SIG-M5 (cell line): ENCODE measurements at places on chromosomes 4 and X.

DNA sequence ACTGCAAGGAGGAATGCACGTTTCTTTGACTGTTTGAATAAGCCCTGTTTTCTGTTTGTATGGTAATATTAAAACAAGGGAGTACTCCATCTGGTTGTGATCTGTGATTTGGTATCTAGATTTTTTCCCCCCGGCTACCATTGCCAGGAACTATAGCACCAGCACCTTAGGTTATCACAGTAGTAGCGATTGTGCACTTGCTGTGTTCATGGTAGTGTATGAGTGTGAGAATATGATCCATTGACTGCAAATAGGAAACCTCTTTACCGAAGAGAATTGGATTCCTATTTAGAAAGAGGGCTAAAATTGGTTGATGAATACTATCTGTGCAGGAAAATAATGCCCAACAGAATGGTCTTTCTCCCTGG lies 69.9 kb downstream of the LARP7 start:
- no peak for DNase-seq

- no peak for DNase-seq
Measured at GRCh38 chrX:69618803-69619202, 2.9 kb downstream of the EDA start.

GRCh38 chrX:113457719-113458118 lies 617.1 kb upstream of the AMOT start:
- DNase-seq = no peak

GRCh38 chr4:1171311-1172227 lies 814 bp downstream of the SPON2 start:
- DNase-seq = no peak

- no peak for DNase-seq
Measured at GRCh38 chrX:13685126-13685763, 3.7 kb upstream of the RAB9A start.

GRCh38 chr4:165208741-165209388 lies 1.5 kb downstream of the KLHL2 start:
- DNase-seq = no peak

DNA sequence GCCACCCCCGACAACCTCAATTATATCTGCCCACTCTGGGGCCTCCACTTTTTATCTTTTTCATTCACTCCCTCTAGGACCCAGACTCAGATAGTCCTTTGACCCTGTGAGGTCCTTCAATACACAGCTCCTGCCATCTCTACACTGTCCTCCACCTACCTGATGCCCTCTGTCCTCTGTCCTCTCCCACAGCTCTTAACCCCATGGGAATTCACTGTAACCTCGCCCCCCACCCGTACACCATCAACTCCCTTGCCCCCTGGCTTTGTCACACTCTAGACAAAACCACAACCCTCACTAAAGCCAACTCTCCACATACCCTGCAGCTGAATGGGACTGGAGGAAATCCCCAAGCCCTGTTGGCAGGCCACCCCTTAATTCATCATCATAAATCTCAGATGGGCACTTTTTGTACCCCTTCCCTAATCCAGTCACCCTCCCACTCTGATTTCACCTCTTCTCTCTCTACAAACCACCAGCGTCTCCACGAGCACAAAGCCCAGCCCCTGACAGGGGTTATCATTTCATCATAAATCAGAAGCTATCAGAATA lies 52.3 kb upstream of the ENPP6 start:
- no peak for DNase-seq

DNA sequence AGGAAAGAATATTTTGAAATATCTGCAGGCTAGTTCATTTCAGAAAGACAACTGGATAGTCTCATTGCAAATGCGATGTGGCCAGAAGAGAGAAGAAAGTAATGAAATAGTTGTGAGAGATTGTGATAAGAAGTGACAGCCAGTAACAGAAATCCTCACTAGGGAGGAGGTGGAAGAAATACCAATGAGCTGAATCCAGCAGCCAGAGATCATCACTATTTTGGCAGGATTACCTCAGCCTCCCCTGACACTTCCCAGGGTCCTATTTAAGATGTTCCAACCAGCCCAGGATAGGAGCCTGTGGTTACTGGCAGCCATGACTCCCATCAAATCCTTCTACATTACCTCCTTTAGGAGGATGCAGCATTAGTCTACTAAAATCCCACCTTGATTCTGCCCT lies 76.7 kb upstream of the ARHGAP24 start:
- no peak for DNase-seq

DNA sequence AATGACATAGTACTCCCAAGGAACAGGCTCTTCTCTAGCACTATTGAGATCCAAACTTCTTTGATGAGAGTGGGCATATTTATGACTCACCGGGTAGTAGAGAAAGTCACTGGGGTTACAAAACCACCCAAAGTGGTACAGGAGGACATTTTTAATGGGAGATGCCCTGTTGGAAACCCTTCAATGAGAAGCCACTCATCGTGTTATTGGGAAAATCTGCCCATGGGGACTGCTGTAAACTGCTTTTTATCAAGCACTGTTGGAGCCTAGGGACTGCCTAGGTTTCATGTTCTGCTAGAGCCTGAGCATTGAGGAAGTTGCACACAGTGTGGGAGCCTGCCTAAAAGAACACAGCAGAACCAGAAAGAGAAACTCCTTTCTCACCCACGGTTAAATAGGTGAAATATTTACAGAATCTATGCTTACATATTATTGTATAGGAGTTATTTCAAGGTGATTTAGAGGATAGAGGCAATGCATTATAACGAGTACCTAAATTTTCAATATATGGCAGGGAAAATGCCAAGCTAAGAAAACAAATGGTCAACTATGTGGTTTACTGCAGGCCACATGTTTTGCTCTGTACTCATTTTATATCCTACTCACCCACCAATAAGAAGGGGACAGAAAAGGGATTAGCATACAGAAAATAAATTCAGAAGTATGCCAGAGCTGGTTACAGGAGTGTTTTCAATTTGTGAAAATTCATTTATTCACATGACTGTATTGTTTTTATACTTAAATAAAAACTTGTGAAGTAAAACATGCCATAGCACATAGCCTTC lies 559.1 kb downstream of the FSTL5 start:
- no peak for DNase-seq

DNA sequence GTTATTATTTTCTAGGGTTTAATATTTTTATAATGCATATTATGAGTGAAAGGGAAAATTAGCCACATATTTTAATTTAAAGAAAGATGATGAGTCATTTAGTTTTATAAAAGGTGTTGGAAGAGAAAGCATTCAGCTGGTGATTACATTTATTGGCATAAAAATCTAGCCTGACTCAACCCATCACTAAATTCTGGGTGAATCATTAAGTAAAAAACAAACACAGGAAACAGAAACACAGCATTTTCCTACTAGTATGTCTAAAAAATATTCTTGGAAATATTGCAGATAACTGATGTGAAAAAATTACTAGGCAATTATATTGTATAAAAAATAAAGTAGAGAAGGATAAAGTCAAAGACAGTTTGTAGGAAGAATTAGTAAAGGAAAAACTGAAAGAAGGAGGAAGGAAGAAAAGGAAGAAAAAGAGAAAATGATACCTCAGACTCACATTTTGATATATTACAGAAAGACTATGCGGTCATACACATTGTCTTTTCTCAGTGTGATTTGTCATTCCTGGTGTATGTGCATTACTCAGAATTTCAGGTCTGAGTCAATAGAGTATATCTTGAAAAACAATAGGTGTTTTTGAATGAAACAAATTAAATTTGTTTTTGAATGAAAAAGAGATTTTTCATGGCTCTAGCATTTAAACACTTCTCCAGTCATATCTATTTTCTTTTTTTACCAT lies 48.0 kb upstream of the SPOCK3 start:
- no peak for DNase-seq

GRCh38 chr4:152917543-152918395 lies 18.4 kb upstream of the FHDC1 start:
- no peak for DNase-seq

- DNase-seq = no peak
Measured at GRCh38 chr4:16692961-16693506, 205.4 kb downstream of the LDB2 start.

GRCh38 chr4:65241257-65241997 lies 428.9 kb downstream of the EPHA5 start:
- no peak for DNase-seq

- DNase-seq = no peak
Measured at GRCh38 chr4:184751585-184751956, 17.7 kb upstream of the CENPU start.

DNA sequence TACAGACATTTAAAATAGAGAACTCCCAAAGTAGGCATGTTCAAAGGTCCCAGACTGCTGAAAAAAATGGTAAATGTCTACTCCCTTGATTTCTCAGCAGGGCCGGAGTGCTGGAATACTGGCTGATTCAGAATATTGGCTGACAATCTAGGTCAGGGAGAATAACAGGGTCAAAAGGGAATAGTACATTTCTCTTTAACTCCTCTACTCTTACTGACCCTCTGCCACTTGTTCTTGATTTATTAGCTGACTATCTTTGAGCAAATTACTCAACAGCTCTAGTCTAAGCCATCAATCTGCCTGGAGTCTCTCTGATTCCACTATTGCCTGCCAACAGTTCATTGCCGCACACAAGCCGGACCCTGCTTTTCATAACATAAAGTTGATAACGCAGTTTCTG lies 19.7 kb upstream of the NWD2 start:
- DNase-seq = no peak

DNA sequence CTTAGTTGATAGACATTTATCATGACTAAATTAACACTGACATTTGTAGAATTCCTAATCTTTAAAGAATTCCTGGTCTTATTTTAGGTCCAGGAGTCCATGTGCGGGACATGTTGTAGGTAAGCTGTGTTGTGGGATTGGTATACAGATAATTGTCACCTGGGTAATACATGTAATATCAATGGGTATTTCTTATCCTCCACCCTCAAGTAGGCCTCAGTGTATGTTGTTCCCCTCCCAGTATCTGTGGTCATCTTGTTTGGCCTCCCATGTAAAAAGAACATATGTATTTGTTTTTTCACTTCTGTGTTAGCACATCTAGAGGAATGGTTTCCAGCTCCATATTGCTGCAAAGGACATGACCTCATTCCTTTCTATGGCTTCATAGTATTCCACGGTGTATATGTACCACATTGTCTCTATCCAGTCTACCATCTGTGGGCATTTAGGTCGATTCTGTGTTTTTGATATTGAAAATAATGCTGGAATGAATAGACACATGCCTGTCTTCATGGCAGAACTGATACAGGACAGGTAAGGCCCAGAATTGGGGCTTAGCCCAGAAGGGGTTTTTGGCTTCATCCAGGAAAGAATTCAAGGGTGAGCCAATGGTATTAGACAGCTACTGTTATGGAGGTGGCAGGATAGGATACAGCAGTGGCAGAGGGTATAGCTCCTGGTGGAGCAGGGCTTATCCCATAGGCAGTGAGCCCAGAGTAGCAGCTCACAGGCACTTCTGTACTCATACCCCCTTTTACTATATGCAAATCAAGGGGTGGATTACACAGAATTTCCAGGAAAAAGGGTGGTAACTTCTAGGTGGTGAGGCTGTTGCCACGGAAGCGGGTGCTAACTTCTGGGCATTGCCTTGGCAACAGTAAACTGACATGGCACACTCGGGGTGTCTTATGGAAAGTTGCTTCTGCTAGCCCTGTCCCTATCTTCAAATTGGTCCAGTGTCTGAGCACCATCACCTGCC lies 66.1 kb upstream of the WDR1 start:
- DNase-seq = no peak

- DNase-seq = no peak
Measured at GRCh38 chr4:61741327-61742096, 541.4 kb downstream of the ADGRL3 start.

GRCh38 chr4:165678936-165679325 lies 194.1 kb upstream of the TLL1 start:
- DNase-seq = no peak

- no peak for DNase-seq
Measured at GRCh38 chr4:154024097-154024694, 235.3 kb upstream of the SFRP2 start.

DNA sequence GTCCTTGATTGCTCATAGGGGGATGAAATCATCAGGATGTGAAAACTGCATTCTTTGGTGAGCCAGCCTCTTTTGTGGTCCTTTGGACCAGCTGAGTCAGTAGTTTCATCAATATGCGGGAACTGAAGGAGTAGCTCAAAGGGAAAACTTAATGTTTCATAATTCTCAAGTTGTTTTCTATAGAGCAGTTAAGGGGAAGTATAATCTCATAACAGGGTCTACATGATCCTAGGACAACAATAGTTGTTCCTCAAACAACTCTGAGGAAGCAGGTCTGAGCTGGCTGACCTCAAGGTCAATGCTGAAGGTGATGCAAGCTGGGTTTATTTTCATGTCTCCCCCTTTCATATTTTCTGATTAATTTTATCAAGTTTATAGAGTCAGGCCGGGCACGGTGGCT lies 36.1 kb upstream of the IRF2 start:
- DNase-seq = peak; percentile 8

GRCh38 chr4:46954643-46955042 lies 38.7 kb downstream of the GABRA4 start:
- DNase-seq = no peak

DNA sequence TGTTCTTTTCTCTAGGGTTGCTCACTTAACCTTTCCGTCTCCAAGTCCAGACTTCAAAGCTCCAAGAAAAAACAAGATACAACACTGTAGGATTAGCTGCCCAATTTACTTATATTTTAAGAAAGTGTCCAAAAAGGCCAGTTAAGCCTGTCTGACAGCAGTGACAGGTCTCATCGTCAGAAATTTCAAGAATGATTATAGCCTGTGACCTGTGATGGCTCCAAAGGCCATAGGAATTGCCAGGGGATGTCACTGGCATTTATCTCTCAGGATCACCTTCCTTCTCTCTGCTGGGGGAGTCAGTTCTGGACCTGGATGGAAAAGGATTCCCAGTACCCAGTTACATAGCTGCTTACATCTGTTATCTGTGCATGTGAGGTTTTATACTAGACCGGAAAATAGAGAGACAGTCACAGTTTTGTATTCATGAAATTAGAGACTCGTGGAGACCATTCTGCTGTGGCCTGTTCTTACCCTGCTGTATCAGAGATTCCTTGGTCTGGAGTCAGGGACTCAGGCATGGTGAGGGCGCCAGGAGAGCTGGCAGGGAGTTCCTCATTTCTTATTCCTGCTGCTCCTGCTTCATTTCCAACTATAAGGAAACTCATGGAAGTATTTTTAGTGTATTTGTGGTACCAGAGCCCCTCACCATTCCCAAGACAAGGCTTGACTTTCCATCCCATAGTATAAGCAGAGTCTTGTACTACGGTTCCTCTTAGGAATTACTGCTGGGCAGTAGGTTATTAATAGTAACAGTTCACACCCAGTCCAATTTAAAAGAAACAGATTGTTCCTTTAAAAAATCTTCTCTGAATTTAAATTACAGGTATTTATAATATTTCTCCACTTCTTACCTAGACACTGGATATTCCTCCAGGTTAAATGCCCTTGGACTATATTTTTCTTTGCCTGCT lies 220.8 kb downstream of the SHROOM3 start:
- DNase-seq = no peak

- no peak for DNase-seq
Measured at GRCh38 chrX:15834827-15835595, 19.6 kb downstream of the AP1S2 start.

- DNase-seq = no peak
Measured at GRCh38 chr4:110527156-110527555, 51.2 kb downstream of the ENPEP start.

DNA sequence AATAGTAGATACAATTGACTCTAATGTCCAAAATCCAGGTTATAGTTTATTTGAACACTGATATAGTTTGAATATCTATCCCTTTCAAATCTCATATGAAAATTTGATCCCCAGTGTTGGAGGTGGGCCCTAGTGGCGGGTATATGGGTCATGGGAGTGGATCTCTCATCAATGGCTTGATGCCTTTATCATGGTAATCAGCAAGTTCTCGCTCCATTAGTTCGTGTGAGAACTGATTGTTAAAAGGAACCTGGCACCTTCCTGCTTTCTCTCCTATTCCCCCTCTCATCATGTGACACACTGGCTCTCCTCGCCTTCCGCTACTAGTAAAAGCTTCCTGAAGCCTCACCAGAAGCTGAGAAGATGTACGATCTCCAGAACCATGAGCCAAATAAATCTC lies 70.1 kb downstream of the UNC5C start:
- no peak for DNase-seq
